8988T (cell line): ENCODE measurements at places on chromosomes 1 and 21.

DNA sequence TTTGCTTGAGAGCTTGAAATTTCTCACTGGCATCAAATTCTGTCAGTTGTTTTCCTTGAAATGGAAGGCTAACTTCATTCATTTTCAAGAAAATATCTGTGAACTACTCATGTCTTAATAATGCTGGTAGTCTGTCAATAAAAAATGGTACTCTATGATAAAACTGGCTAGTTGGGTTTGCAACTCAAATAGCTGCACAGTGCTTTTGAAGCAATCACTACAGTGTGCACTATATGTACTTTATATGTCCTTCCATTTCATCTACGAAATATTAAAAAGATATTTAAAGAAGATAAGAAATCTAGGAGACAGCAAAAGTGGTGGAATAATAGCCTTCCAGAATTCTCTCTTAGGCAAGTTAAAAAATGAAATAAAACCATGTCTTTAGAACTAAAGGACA is 39.9 kb upstream of the ZNHIT6 start:
- DNase-seq = no peak

DNA sequence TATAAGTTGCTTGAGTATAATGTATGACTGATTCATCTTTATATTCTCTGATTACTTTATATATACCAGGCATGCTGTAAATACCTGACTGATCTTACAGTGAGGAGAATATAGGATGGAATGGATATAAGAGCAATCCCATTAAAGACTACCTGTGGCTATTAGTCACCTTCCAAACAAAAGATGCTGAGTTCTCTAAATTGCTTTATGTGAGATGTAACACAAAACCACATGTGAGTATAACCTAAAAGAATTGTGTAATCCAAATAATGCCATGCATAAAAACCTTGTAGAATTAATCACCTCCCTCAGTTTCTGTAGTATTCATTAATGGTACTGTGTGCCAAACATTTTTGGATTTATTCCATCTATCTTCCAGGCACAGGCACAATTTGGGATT is 134.6 kb upstream of the LRRC7 start:
- no peak for DNase-seq

DNA sequence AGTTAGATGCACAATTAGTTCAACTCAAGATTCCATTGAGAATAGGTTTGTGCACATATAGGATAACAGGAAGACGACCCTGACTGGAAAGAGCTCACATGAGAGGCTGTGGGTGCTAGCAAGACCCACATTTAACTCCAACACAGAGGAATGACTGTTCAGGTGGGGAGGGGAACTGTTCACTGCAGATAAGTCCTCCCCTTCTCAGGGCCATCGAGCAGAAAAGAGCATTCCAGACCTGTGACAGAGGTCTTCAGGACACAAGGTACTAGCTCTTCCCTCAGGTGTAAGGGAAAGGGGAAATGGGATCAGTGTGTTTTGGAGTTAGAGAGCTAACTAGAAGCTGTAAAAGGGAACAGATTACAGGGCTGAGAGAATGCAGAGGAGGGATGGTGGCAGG is 8.7 kb downstream of the PTGER3 start:
- DNase-seq = no peak

GRCh38 chr1:20597650-20598049 is 8.8 kb downstream of the CDA start:
- DNase-seq = no peak

DNA sequence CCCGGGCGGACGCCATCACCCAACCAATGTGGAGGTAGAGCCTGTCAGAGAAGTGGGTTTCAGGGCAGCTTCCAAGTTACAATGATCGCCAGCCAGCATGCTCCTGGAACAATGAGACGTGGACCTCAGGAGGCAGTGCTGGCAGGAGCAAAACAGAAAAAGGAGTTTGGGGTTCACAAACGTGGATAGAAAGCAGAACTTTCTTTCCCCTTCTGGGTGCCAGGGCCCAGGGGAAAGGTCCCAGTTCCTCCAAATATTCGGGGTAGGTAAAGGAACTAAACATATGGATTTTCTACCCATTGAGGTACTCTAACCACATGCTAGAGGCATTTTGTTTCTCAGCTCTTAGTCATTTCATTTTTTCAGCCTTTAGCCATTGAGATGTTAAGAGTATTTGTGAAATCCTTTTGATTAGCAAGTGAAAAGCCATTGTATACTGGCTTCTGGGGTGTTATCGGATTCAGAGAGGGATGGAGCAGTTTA is 488.4 kb upstream of the ADGRL2 start:
- DNase-seq = no peak

DNA sequence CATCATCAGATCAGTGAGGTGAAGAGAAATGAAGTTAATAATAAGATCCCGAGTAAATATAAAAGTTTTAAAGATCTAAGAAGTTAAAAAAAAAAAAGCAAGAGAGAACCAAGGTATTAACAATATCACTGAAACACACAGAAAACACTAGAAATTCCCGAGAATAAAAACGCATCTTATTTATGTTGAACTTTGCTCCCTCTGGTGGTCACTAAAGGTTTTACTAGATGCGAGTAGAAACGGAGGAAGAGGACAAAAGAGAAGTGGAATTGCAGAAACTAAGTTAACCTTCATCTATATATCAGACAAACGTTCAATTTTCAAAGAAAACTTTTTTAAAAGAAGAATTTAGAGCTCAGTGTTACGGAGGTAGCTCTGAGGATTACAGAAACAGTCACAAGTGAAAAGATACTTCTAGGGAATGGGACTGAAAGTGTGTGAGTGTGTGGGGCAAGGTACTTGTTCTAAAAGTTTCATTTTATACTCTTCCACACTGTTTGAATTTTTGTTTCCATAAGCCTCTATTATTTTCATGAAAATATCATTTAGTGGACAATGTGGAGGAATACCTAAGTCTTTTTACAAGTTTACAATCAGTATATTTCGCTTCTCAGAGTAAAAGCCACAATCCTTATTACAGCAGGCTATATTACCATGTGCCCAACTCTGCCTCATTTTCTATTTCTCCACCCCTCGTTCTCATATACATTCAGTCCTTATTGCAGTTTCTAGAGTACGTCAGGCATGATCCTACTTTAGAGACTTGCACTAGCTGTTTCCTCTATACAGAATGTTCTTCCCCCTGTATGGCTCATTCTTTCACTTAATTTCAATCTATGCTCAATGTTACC is 19.7 kb downstream of the ACBD6 start:
- DNase-seq = no peak

DNA sequence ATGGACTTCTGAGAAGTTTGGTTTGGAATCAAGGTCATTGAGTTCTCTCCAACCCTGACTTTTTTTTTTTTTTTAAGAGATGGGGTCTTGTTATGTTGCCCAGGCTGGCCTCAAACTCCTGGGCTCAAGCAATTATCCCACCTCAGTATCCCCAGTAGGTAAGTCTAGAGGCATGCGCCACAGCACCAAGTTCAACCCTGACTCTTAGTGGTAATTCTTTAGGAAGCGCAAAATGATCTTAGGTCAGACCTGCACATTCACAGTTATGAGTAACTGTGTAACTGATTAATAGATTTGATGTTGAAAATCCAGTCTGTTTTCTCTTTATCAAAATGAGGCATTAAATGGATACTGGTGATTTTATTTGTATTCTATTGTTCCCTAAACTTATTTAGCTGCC is 95.9 kb downstream of the GREM2 start:
- no peak for DNase-seq

GRCh38 chr21:17550671-17551308 is 37.9 kb downstream of the CXADR start:
- DNase-seq = no peak

DNA sequence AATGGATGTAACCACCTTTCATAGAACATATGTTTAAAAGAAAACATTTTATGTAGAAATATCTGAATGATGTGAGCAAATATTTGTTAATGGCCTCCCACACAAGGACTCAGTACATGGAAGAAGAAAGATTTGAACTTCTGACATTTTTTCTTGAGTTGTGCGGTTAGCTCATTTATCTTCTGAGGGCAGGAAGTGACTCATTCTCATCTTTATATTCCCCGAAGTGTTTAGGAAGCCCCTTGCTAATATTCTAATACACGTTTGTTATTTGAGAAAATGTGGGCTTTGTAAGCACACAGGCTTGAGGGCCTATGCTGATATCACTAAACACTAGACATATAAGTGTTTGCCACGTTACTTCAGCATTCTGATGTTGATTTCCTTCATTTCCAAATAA is 392.5 kb upstream of the PTBP2 start:
- DNase-seq = no peak

DNA sequence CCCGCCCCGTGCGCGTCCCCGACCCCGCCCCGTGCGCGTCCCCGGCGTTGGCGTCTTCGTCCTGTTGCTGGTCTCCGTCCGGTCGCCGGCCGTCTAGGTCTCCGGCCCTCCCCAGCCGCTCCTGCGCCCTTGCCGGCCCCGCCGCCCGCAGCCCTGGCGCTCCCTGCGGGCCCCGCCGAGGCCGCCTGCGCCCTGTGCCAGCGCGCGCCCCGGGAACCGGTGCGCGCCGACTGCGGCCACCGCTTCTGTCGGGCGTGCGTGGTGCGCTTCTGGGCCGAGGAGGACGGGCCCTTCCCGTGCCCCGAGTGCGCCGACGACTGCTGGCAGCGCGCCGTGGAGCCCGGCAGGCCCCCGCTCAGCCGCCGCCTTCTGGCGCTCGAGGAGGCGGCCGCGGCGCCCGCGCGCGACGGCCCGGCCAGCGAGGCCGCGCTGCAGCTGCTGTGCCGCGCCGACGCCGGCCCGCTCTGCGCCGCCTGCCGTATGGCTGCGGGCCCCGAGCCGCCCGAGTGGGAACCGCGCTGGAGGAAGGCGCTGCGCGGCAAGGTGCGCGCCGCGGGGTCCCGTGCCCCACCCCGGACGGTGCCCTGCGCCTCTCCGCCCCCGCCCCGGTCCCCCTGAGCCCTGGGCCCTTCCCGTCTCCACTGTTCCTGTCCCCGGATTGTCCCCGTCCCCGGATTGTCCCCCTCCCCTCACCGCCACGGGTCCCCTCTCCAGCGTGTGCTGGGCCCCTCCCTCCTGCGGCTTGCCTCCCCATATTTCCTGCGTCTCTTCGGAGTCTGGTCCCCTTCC is at the start of gene RNF187:
RNF187 (plus strand) TSS at position 47 of the 789 bp plus-strand sequence.
- DNase-seq = peak; percentile 47

GRCh38 chr1:232454227-232454886 is 175.6 kb downstream of the SIPA1L2 start:
- DNase-seq = no peak

DNA sequence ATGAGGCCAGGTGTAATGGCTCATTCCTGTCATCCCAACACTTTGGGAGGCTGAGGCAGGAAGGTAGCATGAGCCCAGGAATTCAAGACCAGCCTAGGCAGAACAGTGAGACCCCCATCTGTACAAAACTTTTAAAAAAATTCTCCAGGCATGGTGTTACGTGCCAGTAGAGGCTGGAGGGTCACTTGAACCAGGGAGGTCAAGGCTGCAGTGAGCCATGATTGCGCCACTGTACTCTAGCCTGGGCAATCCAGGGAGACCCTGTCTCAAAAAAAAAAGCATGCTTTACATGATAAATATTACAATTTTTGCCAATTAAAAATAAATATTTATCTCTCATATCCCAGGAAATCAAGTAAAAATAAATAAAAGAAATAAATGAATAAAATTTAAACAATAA is 17.6 kb upstream of the VPS45 start:
- DNase-seq = no peak

DNA sequence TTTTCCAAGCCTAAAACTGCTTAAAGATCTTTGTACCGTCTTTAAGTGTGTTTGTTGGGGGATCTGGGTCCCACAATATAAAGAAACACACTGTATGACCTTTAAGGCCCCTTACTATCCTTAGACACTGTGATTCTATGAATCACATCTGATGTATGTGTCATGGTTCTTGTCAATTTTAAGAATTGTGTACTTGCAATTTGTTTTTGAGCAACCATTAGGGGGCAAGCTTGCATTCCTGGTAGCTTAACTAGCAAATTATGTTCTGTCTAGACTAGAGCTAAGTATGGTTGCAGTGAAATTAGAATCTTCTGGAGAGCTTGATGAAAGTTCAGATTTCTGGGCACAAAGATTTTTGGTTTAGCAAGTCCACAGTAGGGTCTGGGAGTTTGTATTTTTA is 219.5 kb downstream of the TPR start:
- DNase-seq = no peak

DNA sequence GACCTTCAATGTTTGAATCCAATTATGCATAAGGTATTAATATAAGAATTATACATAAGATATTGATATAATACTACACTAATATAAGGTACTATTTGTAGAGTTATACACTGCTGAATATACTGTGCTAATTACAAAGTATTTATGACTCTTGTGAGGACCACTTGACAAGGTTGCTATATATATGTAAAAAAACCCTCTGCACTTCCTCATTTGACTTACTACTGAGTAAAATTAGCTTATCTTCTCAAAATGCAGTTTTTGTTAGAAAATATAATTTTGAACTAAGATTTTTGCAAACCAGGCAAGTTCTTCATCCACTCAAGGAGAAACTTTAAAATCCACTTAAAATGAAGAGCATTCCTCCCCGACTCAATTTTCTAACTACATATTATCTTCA is 8.5 kb downstream of the SIKE1 start:
- no peak for DNase-seq

DNA sequence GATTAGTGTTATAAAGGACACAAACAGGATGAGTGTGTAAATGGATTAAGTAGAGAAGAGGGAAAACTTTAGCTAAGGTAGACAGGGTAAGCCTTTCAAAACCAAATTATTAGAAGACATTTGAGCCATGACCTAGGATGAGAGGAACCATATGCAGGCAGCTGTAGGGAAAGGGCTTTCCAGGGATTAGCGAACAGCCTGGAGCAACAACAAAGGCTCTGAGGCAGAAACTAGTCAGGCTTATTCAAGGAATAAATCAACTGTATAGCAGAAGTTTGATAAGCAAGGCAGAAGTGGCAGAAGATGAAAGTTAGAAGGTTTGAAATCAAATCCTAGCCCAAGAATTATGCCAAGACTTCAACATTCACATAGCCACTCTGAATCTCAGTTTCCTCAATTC is 21.3 kb downstream of the AIDA start:
- DNase-seq = no peak

- DNase-seq = no peak
Measured at GRCh38 chr21:14875704-14876523, 188.9 kb downstream of the NRIP1 start.

- no peak for DNase-seq
Measured at GRCh38 chr1:167093846-167094516, at the start of gene STYXL2. Gene STYXL2, plus strand, starts transcription at chr1:167094075. Its CDS starts 775 bp downstream, at chr1:167094850.

GRCh38 chr1:21451981-21452411 is 12.1 kb downstream of the NBPF3 start:
- no peak for DNase-seq

DNA sequence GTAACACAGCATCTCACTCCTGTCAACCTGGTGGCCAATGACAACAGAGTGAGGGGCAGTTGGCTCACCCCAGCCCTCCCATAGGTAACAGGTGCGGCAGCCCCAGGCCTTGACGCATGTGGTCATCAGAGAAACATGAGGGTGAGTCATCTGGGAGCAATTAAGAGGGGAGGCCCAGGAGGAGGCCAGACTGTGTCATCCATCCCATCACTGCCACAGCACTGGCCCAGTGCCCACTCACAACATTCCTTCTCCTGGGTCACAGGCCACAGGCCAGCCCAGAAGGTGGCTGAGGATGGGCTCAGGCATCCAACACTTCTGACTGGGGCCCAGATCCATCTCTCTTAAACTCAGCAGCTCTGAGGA is 17.1 kb downstream of the TEX35 start:
- peak; percentile 70 for DNase-seq
